Mesenchymal stem cell (in vitro differentiated cells and primary cell): ENCODE measurements at places on chromosomes 3 and 15.

DNA sequence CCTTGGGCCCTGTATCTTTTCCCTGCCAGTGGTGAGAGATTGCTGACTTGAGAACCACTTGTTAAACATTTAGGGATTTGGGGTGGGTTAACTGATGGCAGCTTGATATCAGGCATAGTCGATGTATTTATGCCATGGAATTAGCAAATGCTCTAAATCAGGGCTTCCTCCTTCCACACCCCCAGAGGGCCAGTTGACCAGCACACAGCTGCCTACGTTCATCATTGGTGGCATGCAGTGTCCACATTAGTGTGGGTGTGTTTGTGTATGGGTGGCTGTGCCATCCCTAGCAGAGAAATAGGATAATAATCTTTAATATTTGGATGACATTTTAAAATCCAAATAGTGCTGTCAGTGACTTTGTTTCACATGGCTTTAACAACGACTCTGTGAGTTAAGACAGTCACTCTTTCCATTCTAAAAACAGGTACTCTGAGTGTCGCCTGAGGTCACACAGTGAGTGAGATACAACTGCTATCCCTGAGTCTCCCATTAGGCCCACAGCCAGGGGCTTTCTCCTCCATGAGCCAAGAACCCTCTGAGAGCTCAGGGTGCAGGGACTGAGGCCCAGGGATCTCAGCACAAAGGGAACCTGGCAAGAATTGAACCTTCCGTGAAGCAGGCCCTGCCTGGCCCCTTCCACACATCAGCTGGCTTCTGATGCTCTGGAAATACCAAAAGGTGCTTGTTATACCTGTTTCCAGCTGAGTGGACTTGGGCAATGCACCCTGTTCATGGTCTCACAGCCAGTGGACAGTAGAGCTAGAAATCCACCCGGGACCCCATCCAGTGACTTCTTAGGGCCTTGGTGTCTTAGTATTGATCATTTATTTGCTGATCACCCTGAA is 4.3 kb upstream of the LTF start:
- DNase-seq: no peak

DNA sequence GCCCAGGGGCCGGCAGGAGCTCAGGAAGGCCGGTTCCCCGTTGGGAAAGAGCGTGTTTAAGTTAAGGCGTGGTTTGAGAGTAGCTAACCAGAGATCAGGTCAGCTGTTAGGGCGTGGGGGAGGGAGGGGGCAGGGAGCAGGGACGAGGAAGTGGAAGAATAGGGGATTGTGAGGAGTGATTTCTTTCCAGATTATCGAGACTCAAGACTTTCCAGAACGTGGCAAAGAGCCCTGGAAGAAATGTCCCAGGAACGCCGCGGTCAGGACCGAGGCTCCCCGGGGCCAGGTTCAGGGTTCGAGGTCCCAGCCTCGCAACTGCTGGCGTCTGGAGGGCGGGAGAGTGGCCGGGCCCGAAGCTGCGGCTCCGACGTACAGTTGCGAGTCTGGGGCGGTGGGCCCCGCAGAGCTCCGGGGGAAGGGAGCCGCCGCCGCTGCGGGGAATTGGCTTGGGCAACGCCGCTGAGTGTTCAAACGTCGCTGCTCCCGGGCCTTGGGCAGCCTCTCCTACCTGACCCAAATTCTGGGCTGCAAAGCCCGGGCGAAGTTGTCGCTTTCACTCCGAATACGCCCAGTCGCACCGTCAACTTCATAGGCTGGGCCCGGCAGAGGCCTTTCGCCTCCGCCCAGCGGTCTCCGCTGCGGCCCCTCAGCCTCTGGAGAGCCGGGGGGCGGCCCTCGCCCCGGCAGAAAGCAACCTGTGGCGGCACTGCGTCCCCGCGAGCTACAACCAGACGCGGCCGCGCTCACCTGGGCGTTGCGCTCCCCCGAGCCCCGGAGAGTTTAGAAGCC is 9.5 kb downstream of the ISL2 start:
- no peak for DNase-seq

- DNase-seq: no peak
These were observed 125.3 kb upstream of the CHRNA7 start for GRCh38 chr15:31905054-31905453.

GRCh38 chr15:73957785-73958184 is 31.5 kb downstream of the LOXL1 start:
- DNase-seq: no peak

GRCh38 chr15:87416591-87417257 is 839.8 kb downstream of the NTRK3 start:
- DNase-seq: no peak

DNA sequence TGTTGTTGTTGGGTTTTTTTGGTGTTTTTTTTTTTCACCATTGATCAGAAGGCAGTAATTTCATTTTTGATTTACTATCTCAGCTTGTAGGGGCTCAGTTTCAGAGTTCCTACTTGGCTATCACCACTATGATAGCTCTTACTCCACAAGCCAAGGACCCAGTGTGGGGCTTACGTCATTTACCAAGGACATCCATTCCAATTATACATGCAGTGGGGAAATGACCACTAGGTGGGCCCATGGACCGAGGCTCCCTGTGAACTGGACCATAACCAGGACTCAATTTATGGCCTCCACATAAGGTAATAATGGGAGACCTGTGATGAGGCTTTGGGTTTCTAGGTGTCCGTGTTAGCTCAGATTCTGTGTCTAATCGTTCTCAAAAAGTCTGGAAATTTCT is 67.5 kb upstream of the CACNA1D start:
- no peak for DNase-seq

DNA sequence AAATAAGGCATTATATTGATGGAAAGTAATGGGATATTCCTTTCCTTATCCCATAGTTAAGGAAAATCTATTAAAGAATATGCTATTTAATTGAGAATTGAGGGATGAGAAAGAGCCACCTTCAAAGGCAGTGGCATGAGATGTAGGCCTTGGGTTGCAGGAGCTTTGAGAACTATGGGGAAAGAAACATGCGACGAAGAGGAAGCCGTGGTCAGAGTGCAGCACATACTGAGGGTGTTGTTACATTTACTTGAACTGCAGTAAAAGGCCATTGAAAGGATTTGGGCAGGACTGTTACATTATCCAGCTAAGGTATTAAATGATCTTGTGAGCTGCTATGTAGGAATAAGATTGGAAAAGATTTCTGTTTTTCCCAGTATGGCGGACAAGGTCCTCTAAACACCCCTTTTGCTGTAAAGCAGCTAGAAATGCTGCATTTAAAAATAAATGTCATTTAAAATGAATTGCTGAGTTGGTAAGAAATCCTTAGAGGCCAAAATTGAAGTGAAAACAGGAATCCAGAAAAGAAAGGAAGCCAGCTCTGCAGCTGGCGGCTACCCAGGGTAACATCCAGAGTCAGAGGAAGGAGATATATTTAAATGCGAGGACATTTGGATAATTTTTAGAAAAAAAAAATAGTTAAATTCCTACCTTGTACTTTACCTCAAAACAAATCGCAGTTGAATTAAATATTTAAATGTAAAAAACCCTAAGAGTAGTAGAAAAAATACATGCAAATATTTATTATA is 61.7 kb downstream of the IL1RAP start:
- DNase-seq: no peak

GRCh38 chr3:140508550-140508949 is 169.3 kb upstream of the TRIM42 start:
- no peak for DNase-seq

GRCh38 chr3:192820161-192820560 is 92.8 kb upstream of the FGF12 start:
- DNase-seq: no peak
